Cerebellum (tissue), 4 donors: ENCODE measurements at places on chromosomes 2 and 18.
A peak's percentile ranks its signal among the peaks of the same experiment; 100 is the strongest.

DNA sequence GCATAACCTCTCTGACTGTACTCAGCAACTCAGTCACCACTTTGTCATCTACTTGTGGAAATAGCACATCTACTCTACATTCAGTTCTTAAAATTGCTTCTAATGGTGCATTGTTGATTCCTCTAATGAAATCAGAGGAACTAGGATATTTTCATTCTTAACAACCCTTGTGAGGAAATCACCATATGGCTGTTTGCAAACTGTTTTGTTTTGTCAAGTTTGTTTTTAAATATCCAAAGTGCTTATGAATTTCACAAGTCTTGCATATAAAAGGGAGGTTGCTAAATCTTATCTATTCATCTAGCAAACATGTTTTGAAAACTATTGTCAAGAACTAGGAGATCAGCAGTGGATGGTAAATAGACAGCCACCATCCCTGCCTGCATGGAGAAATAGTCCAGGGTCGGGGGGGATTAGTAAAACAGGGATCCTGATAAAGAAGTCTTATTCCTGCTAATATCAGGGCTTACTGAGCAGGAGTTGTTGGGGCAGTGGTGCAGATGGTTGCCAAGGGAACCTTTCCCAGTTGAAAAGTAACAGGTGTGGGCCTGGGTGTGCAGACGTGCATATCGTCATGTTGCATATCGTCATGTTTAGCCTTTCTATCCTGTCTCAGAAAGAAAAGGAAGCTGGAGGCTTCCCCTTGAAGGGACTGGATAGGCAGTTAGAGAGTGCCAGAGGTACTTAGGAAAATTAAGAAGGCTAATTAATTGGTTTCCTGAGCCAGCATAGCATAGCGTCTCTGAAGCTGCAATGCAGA, 7.5 kb upstream of the MYO3B start:
- DNase-seq: no peak

GRCh38 chr18:54734059-54734458, 94.2 kb upstream of the RAB27B start:
- no peak for DNase-seq

GRCh38 chr2:102217032-102217431, 30.2 kb downstream of the IL1RL2 start:
- no peak for DNase-seq

GRCh38 chr2:50661682-50662081, 370.2 kb downstream of the NRXN1 start:
- no peak for DNase-seq

DNA sequence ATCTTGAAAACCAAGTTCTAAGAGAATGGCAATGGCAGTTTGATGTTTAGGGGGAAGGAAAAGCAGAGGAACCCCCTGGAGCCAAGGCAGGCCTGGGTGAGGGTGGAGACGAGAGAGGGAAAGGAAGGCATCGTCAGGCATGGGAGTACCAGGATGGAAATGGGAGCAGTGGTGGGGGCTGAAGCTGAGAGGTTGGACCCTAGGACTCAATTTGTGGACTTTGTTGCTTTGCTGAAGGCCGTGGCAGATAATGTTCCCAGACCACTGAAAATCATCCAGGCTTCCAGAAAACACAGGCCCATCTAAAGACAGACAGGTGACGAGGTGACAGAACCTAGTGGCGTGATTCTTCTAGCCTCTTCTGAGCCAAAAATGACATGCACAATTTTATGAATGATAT, 4.9 kb downstream of the NPAS2 start:
- DNase-seq: no peak

DNA sequence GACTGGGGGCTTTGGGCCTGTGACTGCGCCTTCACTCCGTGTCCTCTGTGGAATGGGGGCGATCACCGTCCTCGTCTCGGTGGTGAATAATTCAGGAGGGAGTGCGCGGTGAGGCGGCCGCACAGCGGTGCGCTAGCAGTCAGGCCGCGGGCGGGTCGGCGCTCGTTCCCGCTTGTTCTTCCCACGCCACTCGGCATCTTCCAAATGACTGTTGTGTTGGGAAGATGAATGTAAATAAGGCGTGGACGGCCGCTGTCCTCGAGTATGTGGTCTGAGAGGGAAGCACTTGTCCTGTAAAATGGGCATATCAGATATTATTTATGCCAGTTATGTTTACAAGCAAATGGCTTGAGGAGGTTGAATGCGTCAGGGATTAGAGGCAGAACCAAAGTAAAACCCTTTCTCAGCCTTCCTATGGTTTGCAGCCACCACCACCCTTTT, 608 bp upstream of the VPS4B start:
- DNase-seq: peak; percentile 10

DNA sequence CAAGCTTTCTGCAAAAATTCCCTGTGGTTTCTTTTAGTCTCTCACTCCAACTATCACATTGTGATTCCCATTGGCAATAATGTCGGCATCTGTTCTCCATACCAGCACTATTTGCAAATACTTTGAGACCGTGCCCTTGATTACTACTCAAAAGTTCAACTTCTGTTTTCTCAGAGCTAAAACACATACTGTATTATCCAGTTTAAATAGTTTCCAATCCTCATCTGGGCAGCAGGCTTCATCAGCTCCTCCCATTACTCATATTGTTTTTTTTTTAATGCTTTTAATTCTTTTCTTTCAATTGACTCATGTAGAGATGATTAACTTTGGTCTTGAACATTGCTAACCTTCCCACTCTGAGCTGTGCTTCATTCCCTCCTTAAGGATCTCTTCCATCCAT, 135.8 kb downstream of the METTL8 start:
- DNase-seq: no peak

DNA sequence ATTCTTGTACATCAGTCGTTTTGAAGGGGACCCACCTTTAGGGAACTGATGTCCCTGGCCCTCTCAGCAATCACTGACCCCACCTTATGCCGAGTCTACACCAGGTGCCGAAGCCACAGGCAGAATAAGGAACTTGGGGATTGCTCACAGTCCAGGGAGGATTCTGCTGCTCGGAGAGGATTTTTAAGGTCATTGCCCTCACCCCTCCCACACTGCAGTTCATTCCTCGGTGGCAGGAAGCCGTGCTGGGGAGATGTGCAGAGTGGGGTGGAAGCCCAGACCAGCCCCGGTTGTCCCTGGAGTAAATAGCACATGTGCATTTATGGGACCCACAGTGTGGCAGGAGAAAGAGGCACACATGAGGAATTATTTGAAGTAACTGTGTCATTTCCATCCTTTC, 50.4 kb downstream of the PLB1 start:
- no peak for DNase-seq

GRCh38 chr18:51852681-51853080, 487.3 kb upstream of the DCC start:
- no peak for DNase-seq

DNA sequence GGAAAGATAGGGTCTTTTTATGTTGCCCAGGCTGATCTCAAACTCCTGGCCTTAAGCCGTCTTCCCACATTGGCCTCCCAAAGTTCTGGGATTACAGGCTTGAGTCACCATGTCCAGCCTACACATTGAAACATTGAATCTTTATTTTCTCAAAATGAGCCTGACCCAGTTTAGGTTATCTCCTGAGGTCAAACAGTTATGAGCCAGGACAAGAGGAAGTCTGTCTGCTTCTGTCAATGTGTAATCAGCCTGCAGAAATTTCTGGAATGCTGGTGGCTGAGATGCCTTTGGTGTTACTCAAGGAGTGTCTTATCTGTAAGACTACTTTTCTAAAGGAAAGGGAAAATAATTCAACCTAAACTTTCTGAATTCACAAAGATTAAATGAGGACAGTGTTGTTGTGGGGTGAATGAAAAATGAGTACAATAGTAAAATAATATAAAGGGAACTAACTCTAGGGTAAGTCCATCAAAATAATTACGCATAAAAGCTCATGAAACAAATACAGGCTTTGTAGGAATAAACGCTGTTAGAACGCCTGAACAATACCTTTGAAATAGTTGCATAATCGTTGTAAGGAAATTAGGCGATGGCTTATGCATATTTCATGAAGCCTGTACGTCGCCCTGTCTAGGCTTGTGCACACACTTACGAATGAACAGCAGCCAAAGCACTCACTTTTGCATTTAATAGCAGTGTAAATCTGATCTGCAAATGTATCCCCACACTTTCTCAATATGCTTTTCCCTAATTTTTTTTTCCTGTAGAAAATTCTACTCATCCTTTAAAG, 260.8 kb downstream of the RDH14 start:
- DNase-seq: no peak

GRCh38 chr2:97857553-97857952, 138.2 kb downstream of the TMEM131 start:
- no peak for DNase-seq

GRCh38 chr2:11495844-11496681, 30.1 kb upstream of the E2F6 start:
- DNase-seq: peak; percentile 37

GRCh38 chr2:232493701-232494474, 6.3 kb upstream of the ECEL1 start:
- DNase-seq: no peak

- no peak for DNase-seq
Observed at GRCh38 chr2:30798536-30798991, 8.7 kb downstream of the CAPN13 start.

DNA sequence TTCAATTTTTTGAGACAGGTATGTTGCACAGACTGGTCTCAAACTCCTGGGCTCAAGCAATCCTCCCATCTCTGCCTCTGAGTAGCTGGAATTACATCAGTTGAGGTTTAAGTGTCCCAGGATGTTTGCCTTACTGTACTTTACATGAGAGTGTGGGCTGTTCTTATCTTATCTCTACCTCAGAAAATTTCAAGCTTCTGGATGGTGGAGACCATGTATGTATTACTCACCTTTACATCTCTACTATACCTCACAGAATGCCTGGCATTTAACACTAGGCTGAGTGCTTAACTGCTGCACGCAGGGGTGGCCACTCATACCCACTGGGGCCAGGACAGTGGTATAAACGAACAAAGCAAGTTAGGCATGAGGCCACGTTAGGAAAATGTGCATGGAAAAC, 272.0 kb upstream of the RAB12 start:
- DNase-seq: no peak

DNA sequence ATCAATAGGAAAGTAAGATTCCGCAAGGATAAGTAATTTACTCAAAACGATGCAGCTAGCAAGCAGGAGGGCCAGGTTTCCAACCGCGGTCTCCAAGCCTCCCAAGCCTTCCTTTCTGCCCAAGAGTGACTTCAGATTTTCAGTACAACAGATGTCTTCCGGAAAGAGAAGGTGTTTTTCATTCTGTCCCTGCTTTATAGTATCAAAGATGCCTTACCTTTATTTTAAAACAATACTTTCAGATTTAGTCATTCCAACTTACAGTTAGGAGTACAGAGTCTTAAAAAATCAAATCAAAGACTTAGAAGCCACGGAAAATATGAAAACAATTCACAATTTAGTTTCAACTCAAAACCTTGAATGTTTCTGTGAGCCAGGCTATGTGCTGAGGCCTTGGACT, 43.6 kb downstream of the CYB5A start:
- DNase-seq: no peak

- no peak for DNase-seq
Observed at GRCh38 chr2:200452377-200452776, 57.5 kb downstream of the KCTD18 start.

DNA sequence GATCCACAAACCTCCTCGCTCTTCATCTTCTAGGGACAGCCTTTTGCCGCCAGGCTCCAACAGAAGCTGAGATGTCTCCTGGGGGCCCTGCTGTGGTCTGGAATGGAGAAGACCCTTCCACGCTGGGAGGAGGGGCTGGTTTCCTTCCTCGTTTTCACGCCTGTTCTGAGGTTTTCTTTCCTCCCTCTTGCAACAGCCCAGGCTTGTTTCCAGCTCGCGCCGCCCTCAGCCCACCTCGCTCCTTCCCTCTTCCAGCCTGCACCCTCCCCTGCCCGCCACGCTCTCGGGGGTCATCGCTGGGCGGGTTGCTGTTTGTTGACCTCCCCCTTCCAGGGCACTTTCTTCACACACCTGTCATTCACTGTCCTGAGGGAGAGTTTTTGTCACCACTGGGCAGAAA, 55.4 kb downstream of the VAPA start:
- no peak for DNase-seq

DNA sequence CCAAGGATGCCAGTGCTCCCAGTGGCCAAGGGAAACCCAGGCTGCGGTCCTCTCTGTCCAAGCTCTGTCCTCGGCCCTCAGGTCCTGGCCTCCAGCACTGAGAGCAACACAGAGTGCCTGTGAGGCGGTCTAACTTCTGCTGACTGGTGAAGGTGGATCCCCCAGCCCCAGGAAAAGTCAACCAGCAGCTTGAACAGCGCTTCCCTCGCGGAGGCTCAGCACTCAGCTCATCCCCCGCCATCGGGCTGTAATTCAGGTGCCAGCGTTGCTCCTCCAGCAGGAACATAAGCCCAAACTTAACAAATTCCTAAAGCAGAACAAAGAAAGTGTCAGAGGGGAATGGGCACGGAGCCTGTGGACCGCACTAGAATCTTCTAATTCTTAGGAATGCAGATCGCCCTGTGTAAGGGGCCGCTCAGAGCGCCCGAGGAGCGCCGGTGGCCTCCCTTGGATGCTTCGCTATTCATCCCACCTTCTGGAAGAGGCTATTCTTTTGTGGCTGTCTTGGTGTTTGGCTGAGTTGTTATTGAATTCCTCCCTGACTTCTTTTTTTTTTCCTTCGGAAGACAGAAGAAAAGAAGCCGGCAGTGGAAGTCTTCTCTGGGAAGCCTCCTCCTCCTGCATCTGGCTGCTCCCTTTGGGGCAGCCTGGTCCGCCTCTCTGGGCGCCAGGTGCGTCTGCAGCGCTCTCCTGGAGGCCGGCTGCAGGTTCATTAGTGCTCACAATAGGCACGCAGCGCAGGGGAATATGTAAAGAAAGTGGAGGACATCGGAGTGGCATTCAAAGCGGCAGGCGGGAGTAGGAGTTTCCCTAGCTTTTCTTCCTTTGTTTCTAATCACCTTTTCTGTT, 905.6 kb downstream of the TSN start:
- DNase-seq: no peak

DNA sequence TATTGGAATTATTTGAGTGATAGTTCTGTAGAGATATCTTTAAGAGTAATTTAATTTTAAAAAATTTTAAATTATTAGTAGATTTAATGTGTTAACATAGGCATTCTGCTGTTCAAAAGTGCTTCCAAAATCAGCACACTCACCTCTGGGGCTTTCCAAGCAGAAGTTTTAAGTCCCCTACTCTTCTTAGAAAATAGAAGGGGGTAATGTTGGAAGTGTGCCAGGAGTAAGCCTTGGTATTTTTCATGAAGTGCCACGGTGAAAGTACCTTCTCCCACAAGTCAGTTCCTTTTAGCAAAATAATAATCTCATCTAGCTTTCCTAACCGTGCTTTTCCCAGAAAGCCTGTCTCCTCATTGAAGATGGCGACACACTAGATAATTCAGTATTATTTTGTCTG, 3.9 kb upstream of the TNFRSF11A start:
- DNase-seq: no peak

DNA sequence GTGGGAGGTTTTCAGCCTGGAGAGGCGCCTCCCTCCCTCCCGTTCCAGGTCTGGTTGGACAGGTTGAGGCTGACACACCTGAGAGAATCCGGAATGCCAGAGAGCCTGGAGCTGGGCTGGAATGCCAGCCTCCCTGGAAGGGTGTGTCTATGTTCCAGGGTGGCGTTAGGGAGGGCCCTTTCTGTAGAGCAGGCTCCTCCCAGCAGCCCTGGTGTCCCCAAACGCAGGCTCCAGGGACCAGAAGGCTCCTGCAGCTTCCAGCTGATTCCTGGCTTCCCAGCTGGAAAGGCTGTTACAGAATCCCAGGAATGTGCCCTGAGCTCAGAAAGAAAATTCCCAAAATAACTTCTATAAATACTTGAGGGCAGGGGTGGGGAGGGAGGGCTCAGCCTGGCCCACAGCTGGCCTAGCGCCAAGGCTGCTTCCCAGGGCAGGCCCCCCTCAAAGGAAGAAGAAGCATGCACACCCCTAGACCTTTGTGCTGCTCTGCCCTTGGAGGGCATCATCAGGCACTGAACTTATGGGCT, 85.4 kb downstream of the STPG4 start:
- no peak for DNase-seq
